Stimulated activated CD4-positive, alpha-beta T cell treated with anti-CD3 and anti-CD28 coated beads, Interleukin-2, amount 100 ng/mL, for 24 hours (primary cell): ENCODE measurements at places on chromosomes 3 and 15.
A peak's percentile ranks its signal among the peaks of the same experiment; 100 is the strongest.

DNA sequence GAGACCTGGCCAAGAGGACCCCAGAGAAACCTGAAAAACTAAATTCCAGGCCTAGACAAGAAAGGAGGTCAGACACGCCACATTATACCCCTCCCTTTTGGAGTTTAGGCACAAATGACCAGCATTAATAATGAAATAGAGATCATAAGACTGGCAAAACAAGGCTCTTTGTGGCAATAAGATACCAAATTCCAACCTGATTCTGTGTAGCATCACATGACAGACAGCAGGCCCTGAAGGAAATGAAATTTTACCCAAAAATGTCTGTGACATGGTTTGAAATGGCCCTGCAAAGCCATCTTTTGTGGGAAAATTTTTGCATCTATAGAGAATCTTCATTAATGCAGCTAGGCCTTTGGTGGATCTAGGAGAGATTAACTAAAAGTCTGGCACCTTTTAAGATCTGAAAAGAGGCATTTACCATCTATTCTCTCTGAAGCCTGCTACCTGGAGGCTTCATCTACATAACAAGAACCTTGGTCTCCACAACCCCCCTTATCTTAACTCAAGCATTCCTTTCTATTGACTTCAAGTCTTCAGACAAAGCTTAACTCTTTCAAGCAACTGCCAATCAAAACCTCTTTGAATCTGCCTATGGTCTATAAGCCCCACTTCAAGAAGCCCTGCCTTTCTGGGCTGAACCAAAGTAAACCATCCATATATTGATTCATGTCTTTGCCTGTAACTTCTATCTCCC lies 8.0 kb downstream of the FAM174B start:
- no peak for DNase-seq

GRCh38 chr3:104397713-104398112 lies 969.0 kb upstream of the ALCAM start:
- no peak for DNase-seq

DNA sequence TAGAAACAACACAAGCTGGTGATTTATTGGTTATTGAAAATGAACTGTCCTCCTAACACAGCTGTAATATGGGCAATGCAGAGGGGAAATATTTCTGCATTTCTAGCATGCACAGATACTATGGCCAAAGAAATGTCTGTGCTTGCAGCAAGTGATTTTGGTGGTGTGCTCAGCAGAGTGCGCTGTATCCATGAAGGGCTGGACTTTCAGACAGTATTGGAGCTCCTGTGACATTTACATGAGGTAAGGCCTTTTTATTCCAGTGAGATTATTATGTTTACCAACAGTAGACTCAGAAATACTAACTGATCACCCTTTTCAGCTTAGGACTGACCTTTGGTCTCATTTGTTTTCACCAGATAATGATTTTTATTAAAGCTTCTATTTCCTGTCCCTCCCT lies 1302.6 kb upstream of the EPHA6 start:
- no peak for DNase-seq

DNA sequence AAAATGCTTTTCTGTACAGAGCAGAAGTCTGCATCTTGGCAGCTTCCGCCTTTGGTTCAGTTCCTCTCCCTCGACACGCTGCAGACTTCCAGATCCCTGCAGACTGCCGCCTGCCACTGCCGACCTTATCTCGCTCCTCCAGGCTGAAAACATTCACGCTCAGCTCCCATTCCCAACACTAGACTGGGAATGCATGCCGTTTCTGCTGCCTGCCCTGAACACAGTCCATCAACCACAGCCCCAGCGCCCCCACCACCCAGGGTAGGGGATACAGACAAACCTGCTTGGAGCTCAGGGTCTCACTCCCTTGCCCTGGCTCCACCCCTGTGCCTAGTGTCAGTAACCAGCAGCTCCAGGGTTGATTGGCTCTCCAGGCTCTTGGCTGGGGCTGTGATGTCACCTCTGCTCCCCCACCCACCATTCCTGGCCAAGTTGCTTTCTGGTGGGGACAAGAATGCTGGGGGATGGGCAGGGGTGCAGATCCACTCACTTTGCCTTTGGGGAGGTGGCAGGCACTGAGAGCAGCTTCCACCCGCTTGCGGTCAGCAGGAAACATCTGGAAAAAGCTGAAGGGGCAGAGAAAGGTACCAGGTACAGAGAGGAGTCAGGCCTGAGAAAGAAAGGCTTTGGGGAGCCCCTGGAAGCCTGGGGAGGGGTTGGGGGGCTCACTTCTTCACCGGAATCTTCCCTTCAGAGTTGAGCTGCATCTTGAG lies 6.1 kb downstream of the PLCB2 start:
- DNase-seq, result no peak

DNA sequence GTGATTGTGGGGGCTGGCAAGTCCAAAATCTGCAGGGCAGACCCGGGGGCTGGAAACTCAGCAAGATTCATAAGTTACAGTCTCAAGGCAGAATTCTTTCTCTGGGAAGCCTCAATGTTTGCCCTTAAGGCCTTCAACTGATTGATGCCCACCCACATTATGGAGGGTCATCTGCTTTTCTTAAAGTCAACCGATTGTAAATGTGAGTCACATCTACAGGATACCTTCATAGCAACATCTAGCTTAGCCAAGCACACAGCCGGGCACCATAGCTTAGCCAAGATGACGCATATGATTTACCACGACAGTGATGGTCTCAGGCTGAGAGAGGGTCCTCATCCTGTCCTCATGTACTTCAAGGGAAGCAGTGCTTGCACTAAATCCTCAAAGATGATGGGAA lies 43.5 kb downstream of the IDH2 start:
- no peak for DNase-seq

DNA sequence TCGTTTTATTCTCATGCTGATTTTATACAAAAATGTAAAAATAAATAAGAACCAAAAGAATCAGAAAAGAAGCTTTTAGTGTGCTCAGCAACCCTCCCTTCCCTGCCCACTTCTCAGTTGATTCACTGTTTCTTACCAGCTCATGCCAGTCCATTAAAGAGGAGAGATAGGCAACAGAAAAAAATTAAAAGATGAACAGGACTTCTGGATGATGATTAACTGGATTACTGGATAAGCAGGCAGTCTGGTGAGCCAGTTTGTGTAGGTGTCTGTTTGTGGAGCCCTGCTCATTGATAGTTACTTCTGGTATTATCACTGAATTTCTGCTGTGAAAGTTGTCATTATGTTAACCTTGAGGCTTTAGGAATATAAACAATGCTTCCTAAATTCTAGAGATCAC lies 15.1 kb upstream of the GPR171 start:
- no peak for DNase-seq

- no peak for DNase-seq
These were observed 13.2 kb downstream of the ABTB1 start for GRCh38 chr3:127685708-127686511.

- no peak for DNase-seq
These were observed 12.0 kb downstream of the SAMMSON start for GRCh38 chr3:70011582-70011981.

DNA sequence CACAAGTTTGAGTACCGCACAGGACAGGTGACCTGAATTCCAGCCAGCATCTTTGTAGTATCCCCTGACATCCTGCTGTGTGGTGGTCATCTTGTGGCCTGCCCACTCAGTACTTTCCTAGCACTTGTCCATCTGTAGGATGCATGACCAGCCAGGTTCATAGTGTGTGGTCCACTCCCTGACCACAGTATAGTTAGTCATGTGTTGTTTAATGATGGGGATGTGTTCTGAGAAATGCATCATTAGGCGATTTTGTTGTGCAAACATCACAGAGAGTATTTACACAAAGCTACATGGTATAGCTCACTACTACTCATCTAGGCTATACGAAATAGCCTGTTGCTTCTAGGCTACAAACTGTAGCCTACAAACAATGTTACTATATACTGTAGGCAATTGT lies 16.9 kb upstream of the RBPMS2 start:
- DNase-seq, result no peak

GRCh38 chr3:16884084-16884747 lies 539 bp upstream of the PLCL2 start:
- peak; percentile 81 for DNase-seq

DNA sequence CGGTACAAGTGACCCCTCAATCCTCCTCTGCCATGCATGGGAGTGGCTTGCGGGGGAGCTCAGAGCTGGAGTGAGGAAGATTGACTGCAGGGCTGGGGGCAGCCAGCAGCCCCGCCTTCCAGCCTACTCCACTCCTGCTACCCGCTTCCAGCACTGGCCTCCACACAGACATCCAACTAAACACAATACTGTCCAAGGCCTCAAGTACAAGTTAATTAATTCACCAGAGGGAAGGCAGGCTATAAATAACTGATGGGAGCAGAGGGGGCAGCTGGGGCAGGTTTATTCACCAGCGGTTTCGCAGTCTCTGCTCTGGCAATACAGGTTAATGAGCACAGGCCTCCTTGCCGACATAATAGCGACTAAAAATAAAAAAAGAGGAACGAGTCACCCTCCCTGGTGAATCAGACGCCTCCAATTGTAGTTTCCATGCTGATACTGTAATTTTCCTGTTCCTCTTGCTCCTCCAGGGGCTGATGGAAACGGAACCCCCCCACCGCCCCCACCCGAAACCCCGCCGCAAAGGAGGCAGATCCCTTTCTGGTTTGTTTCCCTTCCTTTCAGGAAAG lies 166.4 kb upstream of the TLE3 start:
- DNase-seq, result no peak

- no peak for DNase-seq
These were observed 256.7 kb upstream of the TLE3 start for GRCh38 chr15:70354346-70354905.

DNA sequence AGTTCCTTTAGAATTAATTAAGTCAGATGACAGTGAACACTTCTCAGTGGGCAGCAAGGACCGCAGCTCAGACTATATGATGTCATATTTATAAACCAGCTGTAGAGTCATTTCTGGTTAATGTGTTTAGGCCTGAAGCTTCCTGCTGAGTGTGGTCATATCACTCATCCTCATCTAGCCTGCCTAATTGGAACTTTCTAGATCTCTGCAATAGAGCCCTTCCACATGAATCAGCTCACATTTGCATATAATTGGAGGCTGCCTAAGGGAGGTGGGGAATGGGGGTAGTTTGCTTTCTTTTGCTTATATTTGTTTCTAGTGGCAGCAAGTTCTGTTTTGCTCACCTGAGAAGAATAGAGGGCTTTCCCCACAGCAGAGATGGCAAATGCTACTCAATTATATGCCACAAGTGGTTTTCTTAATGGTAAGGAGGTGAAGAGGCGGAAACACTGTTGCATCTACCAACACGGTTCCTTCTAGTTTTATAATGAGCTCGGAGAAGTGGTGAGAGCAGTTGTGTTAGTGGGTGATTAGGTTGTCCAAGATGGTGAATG lies 148.1 kb downstream of the KLHL25 start:
- DNase-seq, result peak; percentile 28

GRCh38 chr3:126412841-126413692 lies 18.4 kb downstream of the CFAP100 start:
- no peak for DNase-seq
